ENCODE measurements at places on chromosomes 3 and 15.

- DNase-seq = no peak
These were observed 66.7 kb downstream of the C3orf80 start for GRCh38 chr3:160291909-160292299.

DNA sequence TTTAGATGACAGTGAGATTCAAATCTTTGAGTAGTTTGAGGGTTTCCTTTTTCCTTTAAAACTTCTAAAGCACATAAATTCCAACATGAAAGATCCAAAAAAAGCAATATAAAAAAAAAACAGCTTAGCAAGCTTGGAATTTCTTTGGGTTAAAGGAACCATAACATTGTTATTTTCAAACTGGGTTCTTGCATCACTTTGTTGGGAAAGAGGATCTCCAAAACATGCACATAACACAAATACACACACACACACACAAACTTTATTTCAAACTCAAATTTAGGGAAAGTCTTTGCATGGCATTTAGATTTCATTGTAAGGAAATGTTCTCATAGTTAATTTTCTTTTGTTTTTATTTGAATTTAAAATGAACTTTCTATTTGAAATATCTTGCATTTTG is 79.2 kb upstream of the COL8A1 start:
- no peak for DNase-seq

DNA sequence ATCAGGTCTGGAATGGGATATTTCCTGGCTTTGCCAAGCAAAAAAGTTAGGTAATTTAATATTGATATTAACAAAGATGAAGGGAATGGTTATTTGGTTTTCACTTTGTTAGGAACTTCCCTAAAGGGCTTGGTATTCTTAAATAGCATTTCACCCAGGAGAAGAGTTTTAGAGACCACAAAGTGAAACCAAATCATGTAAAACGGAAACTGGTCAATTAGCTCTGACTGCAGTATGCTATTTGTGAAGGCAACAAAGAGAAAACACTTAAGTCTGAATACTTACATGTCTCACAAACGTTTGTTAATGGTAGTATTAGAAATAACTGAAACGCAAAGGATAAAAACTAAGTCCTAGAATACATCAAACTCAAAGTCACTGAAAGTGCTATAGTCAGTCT is 32.4 kb upstream of the SETMAR start:
- no peak for DNase-seq

- DNase-seq = no peak
These were observed 39.2 kb downstream of the CCDC66 start for GRCh38 chr3:56595975-56596840.

GRCh38 chr15:51079226-51079625 is 15.5 kb downstream of the TNFAIP8L3 start:
- no peak for DNase-seq

GRCh38 chr3:176766862-176767261 is 430.4 kb downstream of the TBL1XR1 start:
- no peak for DNase-seq
